ENCODE measurements at places on chromosomes 16 and 17.

DNA sequence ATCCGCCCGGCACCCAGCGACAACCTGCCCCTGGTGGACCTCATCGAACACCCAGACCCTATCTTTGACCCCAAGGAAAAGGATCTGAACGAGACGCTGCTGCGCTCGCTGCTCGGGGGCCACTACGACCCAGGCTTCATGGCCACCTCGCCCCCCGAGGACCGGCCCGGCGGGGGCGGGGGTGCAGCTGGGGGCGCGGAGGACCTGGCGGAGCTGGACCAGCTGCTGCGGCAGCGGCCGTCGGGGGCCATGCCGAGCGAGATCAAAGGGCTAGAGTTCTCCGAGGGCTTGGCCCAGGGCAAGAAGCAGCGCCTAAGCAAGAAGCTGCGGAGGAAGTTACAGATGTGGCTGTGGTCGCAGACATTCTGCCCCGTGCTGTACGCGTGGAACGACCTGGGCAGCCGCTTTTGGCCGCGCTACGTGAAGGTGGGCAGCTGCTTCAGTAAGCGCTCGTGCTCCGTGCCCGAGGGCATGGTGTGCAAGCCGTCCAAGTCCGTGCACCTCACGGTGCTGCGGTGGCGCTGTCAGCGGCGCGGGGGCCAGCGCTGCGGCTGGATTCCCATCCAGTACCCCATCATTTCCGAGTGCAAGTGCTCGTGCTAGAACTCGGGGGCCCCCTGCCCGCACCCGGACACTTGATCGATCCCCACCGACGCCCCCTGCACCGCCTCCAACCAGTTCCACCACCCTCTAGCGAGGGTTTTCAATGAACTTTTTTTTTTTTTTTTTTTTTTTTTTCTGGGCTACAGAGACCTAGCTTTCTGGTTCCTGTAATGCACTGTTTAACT, 1.0 kb downstream of the NOG start:
- peak; percentile 19 for DNase-seq

DNA sequence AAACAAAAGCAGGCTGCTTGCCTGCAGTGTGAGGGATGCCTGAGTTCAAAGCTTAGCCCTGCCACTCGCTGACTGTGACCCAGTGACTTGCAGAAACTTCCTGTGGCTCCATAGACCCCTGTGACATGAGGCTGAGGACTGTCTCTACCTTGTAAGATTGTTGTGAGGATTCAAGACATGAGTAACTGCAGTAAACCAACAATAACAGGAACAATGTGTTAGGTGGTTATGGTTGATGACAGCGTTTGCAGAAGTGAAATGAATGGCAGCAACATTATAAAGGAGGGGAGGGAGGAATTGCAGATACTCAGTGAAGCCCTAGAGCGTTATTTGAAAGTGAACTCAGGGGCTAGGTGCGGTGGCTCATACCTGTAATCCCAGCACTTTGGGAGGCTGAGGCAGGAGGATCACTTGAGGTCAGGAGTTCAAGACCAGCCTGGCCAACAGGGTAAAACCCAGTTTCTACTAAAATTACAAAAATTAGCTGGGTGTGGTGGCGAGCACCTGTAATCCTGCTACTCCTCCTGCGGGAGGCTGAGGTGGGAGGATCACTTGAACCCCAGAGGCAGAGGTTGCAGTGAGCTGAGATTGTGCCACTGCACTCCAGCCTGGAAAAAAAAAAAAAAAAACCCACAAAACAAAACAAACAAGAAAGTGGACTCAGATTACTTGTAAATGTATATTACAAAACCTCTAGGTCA, 33.5 kb upstream of the EMP2 start:
- no peak for DNase-seq

DNA sequence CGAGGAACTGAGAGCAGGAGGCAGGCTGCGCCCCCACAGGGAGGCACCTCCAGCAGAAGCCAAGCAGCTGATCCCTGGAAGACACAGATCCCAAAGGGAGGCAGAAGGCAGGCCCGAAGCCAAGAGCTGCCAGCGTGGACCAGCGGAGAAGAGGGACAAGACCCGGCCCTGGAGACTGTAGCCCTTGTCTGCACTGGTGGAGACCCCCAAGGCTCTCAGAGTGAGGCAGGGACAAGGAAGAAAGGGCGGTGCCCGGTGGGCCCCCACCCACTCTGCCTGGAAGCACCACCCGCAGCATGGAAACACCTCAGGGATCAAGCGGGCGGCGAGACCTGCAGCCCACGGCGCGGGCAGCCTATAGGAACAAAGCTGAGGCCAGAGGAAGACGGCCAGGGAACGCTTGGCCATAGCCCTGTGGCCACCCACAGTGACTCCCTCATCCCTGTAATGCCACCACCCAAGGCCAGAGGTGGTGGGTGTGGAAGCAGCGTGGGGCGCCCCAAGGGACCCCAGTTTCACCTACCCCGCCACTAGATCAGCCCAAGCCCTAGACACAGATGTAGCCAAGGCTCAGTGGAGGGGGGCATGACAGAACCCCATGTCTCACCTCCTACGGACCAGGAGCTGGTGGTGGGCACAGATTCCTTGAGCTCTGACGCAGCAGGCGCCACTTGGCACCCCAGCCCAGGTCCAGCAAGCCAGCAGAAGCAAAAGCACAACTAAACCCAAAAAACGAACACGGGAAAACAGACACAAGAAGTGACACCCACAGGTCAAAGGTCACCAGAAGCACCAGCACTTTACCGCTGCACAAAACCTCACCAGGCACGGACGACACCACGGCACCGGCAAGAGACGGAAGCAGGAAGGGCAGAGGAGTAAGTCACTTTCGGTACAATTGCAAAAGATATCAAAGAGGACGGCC, 2.9 kb upstream of the SIRT7 start:
- DNase-seq: no peak

DNA sequence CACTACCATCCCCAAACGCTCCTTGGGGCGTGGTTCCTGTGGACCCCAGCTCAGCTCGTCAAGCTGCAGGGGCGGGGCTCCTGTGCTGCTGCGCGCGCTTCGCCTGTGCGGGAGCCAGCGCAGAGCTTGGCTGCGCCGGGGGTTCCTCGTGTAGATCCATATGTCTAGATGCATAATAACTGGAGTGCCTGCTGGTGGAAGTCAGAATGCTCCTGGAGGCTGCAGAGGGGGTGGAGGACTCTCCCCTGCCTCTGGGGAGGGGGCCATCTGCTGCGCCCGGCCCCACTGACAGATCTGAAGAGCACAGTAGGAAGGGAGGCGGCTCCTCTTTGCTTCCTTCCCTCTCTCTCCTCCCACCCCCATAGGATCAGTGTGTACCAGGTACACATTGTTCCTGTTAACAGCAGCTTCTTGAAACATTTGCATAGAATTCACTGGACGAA, 4.6 kb downstream of the RASD1 start:
- no peak for DNase-seq

DNA sequence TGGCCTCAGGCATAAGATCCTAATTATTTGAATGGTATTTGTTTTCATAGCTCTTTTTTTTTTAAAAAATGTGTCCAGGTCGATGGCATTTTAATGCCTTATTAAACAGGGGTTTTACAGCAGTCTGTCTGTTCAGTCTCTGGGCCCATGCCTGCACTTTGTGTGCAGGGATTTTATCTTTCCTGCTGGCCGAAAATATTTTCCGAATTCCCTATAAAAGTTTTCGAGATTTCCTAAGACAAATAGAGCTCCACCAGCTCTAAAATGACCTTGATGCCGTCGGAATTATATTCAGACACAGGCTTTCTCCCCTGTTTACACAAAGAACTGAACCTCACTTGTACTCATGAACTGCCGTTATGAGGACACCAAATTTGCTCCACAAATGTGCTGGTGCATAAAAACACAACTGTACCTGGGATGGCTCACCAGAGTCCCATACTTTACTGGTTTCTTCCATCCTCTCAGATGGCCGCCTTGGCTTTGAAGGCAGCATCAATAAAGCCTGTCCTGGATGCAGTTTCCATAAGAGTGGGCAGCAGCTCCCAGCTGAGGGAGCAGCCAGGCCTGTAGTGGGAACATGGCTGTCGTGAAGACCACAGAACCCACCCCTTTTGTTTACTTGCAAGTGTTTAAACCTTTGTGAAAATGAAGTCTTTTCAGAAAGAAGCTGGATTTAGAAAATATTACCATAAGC, 44.9 kb downstream of the TBX4 start:
- no peak for DNase-seq

- no peak for DNase-seq
Observed at GRCh38 chr17:62975206-62975605, 9.2 kb downstream of the TANC2 start.

DNA sequence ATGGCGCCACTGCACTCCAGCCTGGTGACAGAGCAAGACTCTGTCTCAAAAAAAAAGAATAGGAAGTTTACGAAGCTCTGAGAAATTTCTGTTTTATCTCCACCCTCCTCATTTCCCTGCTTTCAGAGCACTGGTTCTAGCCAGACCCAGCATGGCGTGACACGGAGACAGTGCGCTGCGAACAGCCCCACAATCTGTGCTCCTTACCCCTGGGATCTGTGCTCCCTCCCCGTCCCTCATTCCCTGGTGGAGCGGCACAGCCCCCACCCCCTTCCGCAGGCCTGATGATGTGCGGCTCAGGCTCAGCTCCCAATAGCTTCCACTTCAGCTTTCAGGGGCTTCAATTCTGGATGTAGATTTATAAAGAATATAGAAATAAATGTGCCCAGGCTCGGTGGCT, 56.1 kb upstream of the ENDOV start:
- DNase-seq: no peak

DNA sequence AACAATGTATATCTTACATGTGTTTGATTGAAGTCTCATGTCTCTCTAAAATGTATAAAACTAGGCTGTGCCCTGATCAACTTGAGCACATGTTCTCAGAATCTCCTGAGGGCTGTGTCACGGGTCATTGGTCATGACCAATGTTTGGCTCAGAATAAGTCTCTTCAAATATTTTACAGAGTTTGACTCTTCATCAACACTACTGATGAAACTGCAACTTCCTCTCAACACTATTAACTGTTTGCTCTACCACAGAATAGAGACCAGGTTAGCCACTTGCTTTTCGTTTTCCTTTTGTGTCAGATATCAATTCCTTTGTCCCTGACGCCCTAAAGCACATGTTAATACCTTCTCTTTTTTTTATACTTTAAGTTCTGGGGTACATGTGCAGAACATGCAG, 358.1 kb downstream of the CDH8 start:
- DNase-seq: no peak

- no peak for DNase-seq
Observed at GRCh38 chr17:41835214-41835799, 725 bp downstream of the NT5C3B start.

DNA sequence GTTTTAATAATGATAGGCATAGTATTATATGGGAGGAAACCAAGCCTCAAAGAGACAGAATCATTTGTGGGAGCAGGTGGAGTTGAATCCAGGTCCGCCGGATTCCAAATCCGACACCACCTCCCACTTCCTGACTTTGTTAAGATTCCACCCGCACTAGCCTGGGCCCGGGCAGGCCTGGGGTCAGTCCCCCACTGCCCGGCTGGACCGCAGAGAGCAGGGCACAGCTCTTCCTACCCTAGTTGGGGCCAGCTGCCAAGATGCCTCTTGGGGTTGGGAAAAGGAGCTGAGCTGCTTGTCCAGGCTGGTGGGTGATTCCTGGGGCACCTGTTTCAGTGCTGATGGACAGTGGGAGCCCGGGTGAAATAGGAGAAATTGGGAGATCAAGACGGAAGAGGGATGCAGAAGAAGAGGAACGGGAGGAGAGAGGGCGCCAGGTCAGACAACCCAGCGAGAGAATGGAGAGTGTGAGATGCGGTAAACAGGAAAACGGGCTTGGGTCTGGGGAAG, 53.9 kb downstream of the OR1D5 start:
- DNase-seq: no peak

- DNase-seq: peak; percentile 51
Observed at GRCh38 chr17:32192379-32192778, 50.1 kb downstream of the RHOT1 start.

DNA sequence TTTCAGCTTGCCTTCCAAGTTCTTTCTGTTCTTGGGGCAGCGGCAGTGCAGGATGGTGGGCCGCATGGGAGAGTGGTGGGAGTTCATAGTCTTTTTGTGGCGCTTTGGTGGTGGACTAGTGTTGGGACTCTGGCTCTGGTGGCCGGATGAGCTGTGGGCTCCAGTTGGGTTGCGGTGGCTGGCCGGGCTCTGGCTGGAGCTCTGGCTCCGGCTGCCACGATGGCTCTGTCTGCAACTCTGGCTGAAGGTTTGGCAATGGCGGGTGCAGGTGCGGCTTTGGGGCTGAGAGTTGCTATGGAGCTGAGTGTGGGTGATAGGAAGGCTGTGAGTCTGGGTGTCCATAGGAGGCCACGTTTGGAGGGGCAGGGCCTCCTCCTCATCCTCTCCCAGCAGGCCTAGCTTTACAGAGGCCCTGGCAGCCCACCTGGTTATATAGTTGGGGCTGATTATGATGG, at the start of gene TNP2:
TNP2 (minus strand) TSS at position 405 of the 455 bp plus-strand sequence; CDS start at position 342, 63 bp downstream.
- DNase-seq: no peak

DNA sequence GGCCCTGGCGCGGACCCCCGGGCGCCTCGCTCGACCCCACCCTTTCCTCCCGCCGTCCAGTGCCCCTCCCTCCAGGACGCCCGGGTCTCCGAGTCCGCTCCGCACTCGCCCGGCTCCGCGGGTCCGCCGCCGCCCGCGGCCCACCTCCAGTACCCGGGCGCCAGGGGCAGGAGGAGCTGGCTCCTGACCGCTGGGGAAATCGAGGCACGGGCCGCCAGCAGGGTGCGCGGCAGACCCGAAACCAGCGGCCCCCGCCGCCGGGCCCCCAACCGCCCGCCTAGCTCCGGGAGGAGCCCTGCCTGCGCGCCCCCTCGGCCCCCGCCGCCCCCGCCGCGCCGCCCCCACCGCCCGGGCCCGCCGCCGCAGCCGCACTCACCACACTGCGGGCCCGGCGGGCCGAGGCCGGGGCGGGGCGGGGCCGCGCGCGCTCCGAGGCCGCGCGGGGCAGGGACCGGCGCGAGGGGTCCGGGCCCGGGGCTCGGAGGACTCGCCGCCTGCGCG, 333 bp downstream of the MAFG start:
- DNase-seq: no peak

- DNase-seq: no peak
Observed at GRCh38 chr16:72787130-72787513, 260.8 kb downstream of the ZFHX3 start.

- no peak for DNase-seq
Observed at GRCh38 chr17:41814195-41814594, 1.4 kb downstream of the FKBP10 start.

GRCh38 chr17:50739098-50739497, 19.7 kb downstream of the LUC7L3 start:
- no peak for DNase-seq

All from HFFc6 (cell line).